Large intestine (tissue), 12 donors: ENCODE measurements at places on chromosomes 5 and 9.

GRCh38 chr5:125484742-125485641 is 738.6 kb upstream of the ZNF608 start:
- DNase-seq: peak; percentile 31

DNA sequence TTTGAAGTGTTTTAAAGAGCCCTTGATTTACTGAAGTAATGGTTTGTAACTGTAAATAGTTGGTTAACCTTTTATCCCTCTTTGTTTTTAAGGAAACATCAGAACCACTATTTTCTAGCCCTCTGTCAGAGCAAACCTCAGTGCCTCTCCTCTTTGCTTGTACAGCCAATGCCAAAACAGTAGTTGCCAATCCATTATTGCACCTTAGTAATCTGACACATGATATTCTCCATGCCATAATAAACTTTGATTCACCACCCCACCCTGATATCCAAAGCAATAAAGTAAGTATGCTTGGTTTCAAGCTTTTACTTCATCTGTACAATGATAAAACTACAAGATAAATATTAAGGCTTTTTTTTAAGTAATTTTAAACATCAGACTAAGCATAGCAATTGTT is 100.8 kb downstream of the DMXL1 start:
- DNase-seq: no peak

- DNase-seq: no peak
Measured at GRCh38 chr9:120456218-120456617, 123.7 kb downstream of the CDK5RAP2 start.

GRCh38 chr5:41416336-41416735 is 94.1 kb downstream of the PLCXD3 start:
- DNase-seq: no peak

- no peak for DNase-seq
Measured at GRCh38 chr5:137667341-137667740, 68.5 kb downstream of the KLHL3 start.

DNA sequence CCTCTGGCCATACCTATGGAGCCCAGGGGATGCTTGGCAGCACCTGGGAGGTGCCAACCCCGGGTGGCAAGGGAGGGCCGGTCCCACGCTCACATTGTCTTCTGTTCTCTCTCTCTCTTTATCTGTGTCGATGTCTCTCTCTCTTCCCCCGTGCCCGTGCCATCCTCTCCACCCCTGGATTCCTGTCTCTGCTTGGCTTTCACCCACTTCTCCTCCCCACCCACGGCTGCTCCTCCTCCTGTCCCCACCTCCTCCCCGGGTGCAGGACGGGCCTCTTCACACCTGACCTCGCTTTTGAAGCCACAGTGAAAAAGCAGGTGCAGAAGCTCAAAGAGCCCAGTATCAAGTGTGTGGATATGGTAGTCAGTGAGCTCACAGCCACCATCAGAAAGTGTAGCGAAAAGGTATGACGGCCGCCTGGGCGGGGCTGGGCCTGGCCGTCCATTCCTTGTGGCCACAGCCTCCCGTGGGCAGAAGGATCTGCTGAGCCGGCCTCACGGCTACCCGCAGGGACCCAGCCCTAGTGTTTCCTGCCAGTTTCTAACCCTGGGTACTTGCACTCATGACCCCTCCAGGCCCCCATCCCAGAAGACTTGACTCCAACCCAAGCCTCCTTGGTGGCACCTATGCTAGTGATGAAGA is 22.7 kb downstream of the DNM1 start:
- DNase-seq: no peak

DNA sequence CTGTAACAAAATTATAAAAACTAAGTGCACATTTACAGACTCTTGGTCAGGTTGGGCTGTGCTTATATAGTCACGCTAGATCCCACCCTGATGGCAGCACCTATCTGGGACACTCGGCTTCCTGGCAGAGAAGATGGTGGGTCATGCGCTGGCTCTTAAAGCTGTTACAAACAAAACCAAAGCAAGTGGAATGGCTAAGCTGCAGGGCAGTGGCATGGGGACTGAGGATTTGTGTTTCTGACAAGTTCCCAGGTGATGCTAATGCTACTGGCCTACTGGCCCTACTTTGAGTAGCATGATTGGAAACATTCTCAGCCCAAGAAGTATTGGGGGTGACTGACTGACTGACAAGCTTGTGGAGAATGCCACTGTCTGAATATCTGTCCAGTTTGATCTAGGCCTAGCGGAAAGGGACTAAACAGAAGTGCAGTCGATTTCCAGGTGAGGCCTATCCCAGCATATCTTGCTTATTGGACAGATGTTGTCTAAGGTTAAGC is 8.3 kb downstream of the BTF3 start:
- DNase-seq: no peak

DNA sequence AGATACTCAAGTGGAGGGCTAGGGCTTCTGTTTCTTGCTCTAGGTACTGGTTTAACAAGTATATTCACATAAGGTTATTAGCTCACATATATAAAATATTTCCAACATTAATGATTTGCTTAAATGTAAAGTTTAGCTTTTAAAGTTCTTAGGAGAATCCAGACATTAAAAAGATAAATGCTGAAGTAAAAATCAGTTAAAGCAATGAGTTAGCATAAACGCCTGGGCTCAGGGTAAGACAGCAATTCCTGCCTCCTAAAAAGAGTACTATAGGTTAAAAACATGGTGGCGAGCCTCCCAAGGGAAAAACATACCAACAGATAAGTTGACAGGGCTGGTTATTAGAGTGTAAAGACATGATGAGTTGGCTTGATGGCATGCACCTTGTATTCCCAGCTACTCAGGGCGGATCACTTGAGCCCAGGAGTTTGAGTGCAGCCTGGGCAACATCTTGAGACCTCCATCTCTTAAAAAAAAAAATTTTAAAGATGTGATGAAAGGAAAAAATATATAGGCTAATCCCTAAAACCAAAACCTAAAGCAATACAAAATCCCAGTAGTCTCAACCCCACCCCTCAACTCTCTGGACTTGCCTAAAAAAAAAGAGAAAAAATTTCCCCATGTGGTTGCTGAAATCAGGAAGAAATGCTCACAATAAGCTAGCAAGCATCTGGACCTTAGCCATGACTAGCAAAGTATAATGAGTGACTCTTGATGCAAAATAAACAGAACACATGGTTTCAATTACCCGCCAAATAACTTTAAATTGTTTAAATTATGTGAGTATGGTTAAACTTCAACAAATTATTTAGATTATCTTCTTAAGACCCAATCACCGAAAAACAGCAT is 3.6 kb downstream of the GOLPH3 start:
- no peak for DNase-seq

GRCh38 chr5:77295863-77296378 is 85.4 kb downstream of the PDE8B start:
- DNase-seq: no peak

GRCh38 chr9:125361837-125362531 is 100.4 kb downstream of the GAPVD1 start:
- DNase-seq: no peak

- no peak for DNase-seq
Measured at GRCh38 chr9:28650327-28650726, 1077.0 kb upstream of the C9orf72 start.

DNA sequence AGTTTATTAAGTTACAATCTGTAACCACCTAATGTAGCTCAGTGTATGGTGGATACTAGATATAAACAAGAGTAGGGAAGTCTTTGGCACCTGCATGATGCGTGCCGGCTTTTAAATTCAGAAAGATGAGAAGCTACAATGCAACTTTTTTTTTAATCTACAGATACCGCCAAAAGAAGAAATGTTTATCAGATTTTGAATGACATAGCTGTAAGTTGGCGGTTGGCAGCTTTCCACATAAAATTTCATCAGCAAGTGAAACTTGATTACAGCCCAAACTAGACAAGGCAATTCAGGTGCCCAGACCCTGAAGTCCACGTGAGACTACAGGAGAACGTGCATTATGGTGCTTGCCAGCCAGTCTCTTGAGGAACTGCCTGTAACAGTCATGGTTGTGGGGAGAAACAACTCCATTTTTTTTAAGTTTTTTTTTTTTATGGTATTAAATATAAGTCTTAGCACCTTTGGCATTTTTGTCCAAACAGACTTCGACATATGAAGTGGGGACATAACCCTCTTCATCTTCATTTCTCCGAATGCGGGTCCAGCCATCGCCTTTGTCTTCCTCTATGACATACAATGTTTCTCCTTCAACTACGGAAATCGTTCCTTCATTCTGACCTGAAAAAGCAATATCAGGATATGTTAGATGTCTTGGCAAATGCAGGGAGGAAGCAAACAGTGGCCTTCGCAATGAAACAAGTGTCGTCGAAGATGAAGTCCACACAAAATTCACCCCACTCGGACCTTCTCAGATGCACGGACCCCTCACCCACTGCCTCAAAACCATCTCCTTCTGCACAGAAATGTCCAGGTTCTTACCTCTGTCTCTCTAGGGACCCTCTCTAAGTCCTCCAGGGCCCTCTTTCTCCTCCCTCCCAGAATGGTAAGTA is 60.4 kb downstream of the USP20 start:
- no peak for DNase-seq

GRCh38 chr5:17219006-17219422 is 1.6 kb downstream of the BASP1 start:
- DNase-seq: no peak

- DNase-seq: no peak
Measured at GRCh38 chr9:131838530-131839280, 98.8 kb upstream of the RAPGEF1 start.

DNA sequence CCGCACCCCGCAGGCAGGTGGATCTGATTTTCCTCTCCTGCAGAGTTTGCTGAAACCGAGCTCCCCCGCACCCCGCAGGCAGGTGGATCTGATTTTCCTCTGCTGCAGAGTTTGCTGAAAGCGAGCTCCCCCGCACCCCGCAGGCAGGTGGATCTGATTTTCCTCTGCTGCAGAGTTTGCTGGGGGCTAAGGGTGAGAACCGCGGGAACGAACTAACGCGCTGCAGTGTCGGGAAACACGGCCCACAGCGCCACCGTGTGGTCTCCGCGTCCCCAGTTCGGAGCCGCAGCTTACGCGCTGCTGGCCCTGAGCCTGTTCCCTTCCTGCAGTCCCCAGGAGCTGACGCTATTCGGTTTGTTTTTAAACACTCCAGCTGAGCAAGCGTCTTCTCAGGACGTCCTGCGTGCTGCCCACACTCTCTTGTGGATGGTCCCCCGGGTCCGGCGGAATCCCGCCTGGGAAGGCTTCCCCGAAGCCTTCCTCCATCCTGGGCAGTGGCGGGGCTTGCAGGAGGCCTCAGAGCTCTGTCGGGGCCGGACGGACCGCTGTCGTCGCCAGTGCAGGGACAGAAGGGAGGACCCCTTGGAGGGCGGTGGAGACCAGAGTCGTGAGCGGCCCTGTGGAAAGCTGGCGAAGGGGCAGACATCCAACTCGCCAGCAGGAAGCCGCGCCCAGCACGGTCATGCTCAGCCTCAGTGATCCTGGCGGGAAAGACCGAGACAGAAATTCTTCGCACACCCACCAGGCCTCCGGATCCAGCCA is 121.2 kb upstream of the LPCAT1 start:
- peak; percentile 74 for DNase-seq

- no peak for DNase-seq
Measured at GRCh38 chr9:108083796-108084352, 594.3 kb upstream of the KLF4 start.

DNA sequence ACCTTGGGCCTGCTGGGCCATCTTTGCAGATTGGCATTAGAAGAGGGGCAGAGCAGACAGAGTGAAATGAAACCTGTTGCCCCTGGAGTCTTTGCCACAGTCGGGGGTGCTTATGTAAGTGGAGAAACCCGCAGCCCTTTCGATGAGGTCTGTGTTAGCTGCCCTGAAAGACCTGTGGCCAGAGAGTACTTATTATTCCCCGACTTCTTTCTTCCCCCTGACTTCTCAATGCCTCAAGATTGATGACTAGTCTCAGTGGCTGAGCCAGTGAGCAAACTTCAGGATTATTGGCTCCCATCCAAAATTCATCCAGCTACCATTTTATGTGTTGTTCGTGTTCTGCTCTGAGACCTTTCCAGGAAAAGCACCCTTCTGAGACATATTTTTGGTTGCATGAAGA is 7.6 kb downstream of the NTRK2 start:
- no peak for DNase-seq

GRCh38 chr5:92809855-92810465 is 771.1 kb downstream of the NR2F1-AS1 start:
- no peak for DNase-seq

- no peak for DNase-seq
Measured at GRCh38 chr5:20959347-20959746, 971.3 kb upstream of the CDH18 start.

GRCh38 chr5:36943584-36943983 is 67.0 kb downstream of the NIPBL start:
- no peak for DNase-seq

- DNase-seq: no peak
Measured at GRCh38 chr5:9320652-9321051, 225.2 kb downstream of the SEMA5A start.

DNA sequence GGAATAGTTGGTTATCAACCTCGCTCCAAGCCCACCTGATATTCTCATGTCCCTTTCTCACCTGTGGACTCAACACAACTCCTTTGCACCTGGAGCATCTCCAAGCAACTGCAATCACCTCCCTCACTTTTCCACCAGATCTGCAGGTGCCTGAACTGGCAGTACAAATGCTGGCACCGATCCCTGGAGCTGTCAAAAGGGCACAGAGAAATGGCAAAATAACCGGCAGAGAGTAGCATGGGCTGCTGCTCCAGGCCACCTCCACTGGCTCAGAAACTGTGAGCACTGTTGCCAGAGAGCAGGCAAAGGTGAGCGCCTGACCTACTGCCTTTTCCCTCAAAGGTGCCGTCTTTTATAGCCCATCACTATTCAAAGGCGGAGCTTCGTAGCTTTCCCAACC is 14.7 kb downstream of the EQTN start:
- DNase-seq: no peak

GRCh38 chr5:7391814-7392692 is 3.9 kb upstream of the ADCY2 start:
- DNase-seq: no peak

DNA sequence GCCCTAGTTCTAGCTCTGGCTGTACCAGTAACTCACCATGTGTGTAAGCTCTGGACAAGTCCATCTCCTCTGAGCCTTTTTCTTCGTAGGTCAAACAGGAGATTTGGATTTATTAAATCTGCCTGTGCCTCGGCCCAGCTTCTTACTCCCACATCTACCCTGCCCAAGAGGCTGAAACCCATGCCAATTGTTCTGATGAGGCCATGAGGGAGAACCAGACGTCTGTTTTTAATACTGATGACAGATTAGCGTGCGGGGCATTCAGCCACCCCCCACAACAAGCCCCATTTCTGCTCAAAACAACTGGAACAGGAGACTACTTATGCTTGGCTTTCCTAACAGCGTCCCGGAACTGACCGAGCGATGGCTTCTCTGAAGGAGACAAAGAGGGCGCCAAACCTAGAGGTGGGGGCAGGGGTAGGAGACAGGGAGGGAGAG is 81.2 kb upstream of the TRIM32 start:
- DNase-seq: no peak

- no peak for DNase-seq
Measured at GRCh38 chr9:138101444-138102234, 224.1 kb downstream of the CACNA1B start.

GRCh38 chr9:93730648-93731047 is 154.3 kb downstream of the PHF2 start:
- DNase-seq: no peak

DNA sequence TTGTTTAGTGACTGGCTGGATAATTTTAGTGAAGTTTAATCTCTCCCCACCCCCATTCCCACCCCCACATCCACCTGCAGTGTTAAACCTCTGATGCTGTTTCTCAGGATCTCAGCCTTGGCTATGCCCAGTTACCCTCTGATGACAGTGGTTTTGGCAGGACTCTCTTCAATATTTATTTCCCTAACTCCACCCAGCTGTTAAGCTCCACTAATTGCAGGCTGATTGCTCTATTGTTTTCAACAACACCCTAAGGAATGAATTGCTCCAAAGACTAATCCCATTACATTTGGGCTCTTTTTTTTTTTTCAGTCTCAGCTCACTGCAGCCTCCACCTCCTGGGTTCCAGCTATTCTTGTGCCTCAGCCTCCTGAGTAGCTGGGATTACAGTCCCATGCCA is 46.3 kb downstream of the PHAX start:
- DNase-seq: no peak
